Urinary bladder (tissue), 4 donors: ENCODE measurements at places on chromosomes 5 and 9. TPM values are rescaled to one million over a fixed set of nuclear protein-coding genes. Genes with fewer than 3 reads are reported as not detected.

DBH gene
- polyA plus RNA-seq, result 0.98 TPM

GPR21 gene
- polyA plus RNA-seq, result not detected

ALG2 gene
- 27.3 TPM for polyA plus RNA-seq

STPG3 gene
- polyA plus RNA-seq, result not detected

RELL2 gene
- 3.0 TPM for polyA plus RNA-seq

IFNA21 gene
- not detected for polyA plus RNA-seq

RANBP3L gene
- polyA plus RNA-seq, result 38.7 TPM

STXBP1 gene
- polyA plus RNA-seq, result 28.9 TPM

LIX1 gene
- 0.10 TPM for polyA plus RNA-seq

TMEM215 gene
- not detected for polyA plus RNA-seq

DNA sequence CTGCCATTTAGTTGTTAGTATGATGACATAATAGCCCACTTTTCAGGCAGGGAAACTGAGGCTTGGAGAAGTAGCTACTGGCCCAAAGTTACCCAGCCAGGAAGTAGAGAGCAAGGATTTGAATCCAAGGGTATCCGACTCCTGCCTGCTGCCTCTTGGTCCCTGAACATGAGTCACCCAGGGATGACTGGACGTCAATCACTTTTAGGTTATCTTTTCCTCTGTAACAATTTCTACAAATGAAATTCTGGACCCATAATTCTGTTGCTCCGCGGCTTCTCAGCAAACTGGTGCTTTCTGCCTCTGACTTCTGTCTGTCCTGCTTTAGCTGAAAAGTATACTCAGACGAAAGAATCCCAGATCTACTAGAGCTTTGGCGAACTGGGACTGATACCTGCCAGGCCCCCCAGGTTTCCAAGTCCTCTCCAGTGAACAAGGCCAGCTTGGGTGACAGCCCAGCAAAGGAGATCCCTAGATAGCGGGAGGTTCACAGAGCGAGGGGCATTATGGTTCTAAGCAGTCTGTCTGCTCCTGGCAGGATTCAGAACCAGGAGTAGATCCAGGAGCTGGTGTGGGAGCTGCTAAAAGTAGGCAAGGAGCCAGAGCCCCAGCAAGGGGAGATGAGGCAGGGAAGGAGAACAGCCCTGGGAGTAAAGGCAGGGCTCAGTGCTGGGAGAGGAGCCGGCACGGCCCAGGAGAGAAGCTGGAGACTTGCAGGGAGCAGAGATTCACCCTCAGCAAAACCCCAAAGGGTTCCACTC, 20.6 kb downstream of the OLFML2A start:
- no peak for DNase-seq

DNA sequence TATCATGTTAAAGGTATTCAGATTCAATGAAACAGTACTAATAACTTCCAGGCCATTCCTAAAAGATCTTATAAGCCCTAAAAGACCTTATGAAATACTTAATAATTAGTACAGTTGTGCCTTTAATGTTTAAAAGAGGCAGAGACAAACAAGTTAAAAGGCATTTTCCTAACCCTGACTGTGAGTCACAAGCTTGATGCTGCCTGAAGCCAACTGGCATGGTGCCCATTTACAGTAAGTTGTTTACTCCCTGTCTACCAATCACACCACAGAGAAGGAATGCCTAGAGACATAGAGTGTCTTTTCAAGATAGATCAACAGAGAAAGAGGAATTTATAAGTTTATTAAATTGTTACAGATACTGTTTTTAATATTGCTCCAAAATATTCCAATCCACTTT, 47.8 kb downstream of the NR3C1 start:
- peak; percentile 50 for DNase-seq

DNA sequence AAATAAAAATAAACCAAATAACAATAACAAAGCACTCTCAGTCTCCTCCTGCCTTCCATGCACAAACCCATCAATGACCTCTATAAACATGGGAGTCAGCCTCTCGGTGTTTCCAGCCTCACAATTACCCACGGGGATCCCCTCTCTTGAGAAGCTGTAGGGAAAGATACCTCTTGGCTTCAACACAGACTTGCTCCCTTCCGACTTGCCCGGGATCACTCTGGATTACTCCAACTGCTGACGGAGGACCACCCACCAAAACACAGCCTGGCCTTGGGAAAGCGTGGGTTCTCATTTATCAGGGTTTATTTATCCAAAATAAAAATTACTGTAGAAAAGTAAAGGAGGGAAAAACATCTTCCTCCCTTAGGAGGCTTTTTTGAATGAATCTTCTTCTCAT, 11.5 kb upstream of the NKX2-5 start:
- DNase-seq, result no peak

DNA sequence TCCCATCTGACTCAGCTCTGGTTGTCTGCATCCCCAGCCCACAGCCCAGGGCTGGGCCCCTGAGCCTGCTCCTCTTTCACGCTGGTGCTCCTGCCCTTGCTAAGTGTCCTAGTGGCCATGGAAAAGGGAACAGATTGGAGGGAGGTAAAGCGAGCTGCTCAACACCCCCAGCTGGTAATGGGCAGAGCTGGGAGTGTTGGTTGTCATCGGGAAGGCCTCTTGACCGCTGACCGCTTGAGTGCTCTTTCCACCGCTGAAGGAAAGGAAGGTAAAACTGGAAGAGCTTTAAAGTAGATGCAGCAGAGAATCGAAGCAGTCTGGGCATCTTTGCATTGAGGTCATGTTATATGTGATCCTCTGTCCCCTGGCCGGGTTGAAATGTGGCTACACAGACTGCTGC, 60.2 kb downstream of the CRB2 start:
- no peak for DNase-seq

GRCh38 chr5:143126174-143127019, 277.1 kb downstream of the NR3C1 start:
- DNase-seq, result no peak

GRCh38 chr5:159456261-159456660, 126.0 kb upstream of the IL12B start:
- no peak for DNase-seq

- DNase-seq, result peak; percentile 21
Measured at GRCh38 chr5:153964880-153965645, 73.6 kb downstream of the FAM114A2 start.

GRCh38 chr9:73753171-73753570, 601.5 kb downstream of the ANXA1 start:
- no peak for DNase-seq

DNA sequence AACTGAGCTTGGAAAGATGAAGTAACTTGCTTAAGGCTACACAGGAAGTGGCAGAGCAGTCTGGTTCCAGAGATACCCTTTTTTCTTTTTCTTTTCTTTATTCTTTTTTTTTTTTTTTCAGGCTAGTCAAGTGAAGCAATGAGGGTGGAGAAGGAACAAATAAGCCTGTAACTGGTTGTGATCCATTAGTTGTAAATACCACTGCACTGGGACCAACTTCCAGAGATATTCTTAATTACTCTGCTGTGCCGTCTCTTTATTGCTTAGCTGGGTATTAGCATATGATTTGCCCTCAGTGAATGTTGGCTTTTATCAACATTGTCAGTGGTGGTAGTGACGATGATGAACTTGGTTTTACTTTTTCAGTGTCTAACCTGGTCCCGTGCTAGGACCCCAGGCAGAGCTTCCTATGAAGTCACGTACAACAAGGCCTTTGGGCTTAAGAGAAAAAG, 26.7 kb downstream of the LNPEP start:
- DNase-seq, result no peak

GRCh38 chr9:134951461-134951860, 33.7 kb upstream of the FCN1 start:
- no peak for DNase-seq

- no peak for DNase-seq
Measured at GRCh38 chr5:150138551-150139265, 16.9 kb downstream of the PDGFRB start.

GRCh38 chr5:53552561-53552960, 7.9 kb upstream of the NDUFS4 start:
- no peak for DNase-seq

- no peak for DNase-seq
Measured at GRCh38 chr5:95913663-95914062, 48.0 kb downstream of the ELL2 start.

DNA sequence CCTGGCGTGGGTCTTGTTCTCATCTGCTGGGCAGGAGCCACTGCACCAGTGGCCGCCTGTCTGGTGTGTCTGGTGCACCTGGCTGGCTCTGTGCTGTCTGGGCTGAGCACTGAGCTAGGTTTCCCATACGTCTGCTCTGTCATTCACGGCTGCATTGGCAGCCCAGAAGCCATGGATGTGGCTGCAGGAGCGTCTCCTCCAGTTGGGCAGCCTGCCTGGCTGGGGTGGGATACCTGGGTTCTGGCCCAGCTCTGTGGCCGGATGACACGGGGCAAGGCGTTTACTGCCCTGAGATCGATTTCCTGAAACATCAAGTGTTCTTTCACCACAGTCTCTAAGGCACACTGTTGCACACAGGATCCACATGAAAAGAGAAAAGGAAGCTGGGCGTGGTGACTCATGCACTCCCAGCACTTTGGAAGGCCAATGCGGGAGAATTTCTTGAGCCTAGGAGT, 25.5 kb upstream of the SLC25A51 start:
- DNase-seq, result no peak

DNA sequence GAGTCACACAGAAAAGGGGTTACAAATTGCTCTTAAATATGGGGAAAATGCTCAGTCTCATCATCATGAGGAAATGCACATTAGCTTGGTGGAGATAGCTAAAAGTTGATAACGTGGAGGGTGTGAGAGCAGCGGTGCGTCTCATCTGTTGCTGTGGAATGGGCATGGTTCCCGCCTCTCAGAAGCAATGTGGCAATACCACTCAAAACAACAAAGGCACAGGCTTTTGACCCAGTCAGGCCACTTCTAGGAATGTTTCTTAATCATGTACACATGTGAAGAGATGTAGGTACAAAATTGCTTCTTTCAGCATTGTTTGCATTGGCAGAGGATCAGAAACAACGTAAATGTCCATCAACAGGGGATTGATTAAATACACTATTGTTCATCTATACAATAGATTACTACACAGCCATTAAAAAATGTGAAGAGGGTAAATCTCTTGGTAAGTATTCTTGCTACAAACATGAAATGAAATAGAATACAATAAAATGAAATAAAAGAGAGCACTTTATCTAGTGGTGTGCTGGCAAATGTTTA, 212.6 kb upstream of the MSX2 start:
- DNase-seq, result no peak

GRCh38 chr5:174231956-174232487, 186.5 kb downstream of the NSG2 start:
- DNase-seq, result no peak

DNA sequence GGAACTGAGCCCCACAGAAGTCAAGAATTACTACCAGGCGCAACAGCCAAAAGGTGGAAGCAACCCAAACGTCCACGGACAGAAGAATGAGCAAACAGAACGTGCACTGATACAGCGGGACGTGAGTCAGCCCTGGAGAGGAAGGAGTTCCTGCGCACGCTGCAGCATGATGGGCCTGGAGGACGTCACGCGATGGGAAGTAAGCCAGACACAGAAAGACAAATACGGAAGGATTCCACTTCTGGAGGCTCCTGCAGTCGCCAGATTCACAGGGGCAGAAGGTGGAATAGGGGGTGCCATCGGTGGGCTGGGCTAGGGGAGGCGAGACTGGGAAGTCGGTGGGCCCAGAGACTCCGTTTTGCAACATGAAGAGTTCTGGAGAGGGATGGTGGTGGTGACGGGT, 80.3 kb upstream of the PHYKPL start:
- no peak for DNase-seq

DNA sequence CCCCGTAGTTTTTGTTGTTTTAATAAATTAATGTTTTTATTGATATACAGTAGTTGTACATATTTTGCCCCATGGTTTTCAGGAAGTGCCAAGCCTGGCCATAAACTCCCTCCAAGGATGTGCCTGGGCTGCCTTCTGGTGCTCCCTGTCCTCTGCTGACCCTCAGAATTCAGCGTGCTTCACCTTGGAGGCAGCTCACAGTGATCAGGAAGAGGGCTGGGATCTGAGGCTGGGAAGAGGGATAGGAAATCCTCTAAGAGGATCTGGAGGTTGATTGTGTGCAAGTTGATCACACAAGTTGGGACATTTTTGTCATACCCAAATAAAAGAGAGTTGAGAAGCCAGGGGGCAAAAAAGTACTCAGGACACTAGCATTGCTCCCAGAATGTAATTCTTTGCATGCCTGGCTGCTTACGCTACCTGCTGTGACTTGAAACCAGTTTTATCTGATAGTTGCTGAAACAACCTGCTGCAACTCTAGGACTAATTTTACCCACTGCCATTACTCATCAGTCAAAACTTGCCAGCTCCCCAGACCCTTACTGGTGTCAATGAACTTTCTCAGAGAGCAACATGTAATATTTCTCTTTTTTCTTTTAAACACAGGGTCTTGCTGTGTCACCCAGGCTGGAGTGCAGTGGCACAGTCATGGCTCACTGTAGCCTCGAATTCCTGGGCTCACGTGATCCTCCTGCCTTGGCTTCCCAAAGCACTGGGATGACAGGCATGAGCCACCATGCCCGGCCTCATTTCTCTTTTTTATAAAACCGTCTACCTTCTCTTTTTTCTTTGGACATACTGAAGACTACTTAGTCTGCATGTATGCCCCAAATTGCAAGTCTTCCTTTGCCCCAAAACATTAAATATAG, 29.0 kb downstream of the PDE6A start:
- no peak for DNase-seq

GRCh38 chr5:141487131-141487530, 1.8 kb upstream of the PCDHGC5 start:
- DNase-seq, result no peak

DNA sequence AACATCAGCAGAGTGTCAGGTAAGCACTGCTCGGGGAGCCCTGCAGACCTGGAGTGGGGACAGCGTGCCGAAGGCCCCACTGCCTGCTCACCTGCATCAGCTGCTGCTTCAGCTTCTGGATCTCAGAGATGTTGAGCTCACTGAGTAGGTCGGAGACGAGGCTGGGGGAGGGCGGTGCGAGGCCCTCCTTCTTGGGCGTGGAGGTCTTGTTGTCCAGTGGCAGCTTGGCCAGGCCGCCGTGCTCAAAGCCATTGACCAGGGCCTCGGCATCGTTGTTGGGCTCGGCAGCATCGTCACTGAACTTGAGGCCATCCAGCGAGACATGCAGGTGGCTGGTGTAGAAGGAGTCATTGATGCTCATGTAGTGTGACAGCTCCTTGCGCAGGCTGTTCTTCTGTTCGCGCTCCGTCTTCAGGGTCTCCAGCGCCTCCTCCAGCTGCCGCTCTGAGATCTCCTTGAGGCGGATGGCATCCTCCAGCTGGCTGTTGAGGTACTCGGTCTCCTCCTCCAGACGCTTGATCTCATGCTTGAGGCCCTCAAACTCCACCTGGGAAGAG, 44.3 kb downstream of the BICD2 start:
- no peak for DNase-seq

GRCh38 chr9:108442627-108443018, 413.2 kb downstream of the ACTL7B start:
- no peak for DNase-seq

GRCh38 chr9:28410411-28410810, 837.1 kb upstream of the C9orf72 start:
- DNase-seq, result no peak
